ENCODE measurements at places on chromosomes 16 and 17. TPM values are rescaled to one million over a fixed set of nuclear protein-coding genes. Genes with fewer than 3 reads are reported as not detected.

GRCh38 chr17:2710071-2710802 is 1.3 kb downstream of the CLUH start:
- DNase-seq = peak; percentile 65

SKAP1 gene
- total RNA-seq = 1.2 TPM

TBC1D3I gene
- not detected for total RNA-seq

GRCh38 chr17:1186923-1187771 is 7.4 kb upstream of the ABR start:
- DNase-seq = peak; percentile 95

DNA sequence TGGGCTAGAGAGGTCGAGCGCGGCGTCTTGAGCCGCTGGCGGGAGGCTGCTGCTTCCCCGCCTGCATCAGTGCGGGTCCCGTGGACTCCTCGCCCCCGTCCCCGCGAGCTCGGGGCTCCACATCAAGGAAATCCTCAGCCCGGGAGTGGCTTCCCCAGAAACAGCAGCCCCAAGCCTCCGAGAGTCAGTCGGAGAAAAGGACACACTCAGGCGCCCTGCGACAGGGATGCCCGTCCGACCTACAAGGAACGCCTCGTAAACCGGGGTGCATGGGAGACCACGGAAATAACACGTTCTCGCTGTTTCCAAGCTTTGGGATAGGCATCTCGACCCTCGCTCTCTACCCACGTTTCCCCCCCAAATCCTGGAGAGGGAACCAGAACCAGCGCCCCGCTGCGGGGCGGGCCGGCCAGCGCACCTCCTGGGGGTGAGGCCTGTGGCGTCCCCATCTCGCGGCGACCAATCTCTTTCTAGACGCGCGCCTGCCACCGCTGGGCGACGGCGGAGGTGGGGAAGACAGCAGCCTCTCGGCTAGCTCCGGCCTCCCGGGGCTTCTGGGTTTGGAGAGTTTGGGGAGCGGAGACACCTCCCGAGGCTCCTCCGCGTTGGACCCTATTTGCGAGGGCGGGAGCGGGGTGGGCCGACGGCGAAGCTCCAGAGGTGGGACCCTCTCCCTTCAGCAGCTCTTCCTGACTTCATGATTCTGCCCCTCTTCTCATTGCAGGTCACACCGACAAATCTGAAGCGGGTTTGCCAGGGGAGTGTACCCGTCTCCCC is 759 bp upstream of the TP53I13 start:
- DNase-seq = peak; percentile 83

CFAP97D1 gene
- total RNA-seq = not detected

- no peak for DNase-seq
Observed at GRCh38 chr17:73256220-73256619, 5.5 kb downstream of the CPSF4L start.

- no peak for DNase-seq
Observed at GRCh38 chr16:50692999-50693781, at the start of gene NOD2. Gene NOD2, plus strand, starts transcription at chr16:50693606. Its CDS starts 5,890 bp downstream, at chr16:50699496.

HS3ST6 gene
- total RNA-seq = not detected

ARL16 gene
- total RNA-seq = 50.8 TPM

GRCh38 chr17:67759355-67760171 is 41.8 kb downstream of the NOL11 start:
- DNase-seq = peak; percentile 65

DNA sequence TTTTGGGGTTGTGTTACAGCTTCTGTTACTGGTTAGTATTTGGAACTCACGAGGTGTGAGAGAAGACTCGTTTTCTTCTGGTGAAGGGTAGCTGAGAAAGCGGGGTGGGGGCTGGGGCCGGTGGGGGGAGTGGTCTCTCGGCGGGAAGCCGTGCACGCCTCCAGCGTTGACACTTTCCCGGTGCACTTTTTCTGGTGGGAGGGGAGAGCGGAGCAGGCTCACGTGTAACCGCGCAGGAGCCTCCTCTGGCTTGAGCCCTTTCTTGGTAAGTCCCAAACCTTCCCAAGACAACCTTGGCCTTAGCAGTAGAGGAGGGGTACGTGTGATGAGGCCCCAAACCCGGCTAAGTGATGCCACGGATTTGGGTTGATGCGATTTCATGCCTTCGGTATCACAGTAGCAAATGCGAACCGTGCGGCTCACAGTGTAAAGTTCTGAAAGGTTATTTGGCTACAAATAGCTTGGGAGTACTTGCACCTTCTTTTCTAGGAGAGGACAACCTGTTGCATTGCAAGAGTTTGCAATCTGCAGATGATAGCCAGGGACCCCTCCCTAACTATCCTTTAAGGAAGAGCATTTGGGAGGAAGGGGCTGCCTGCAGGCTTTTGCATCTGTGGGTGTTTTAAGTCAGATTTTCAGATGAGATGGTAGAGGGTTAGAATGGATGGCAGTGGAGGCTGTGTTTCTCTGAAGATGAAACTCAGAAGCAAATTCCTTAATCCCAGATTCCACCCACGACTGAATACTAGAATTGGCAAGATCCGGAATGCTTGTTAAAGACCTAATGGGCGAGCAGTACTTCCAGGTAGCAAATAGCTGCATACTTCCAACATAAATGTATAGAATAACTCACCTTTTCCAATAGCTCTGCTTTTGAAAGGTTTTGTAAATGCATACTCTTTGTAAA is 1.5 kb downstream of the HLF start:
- DNase-seq = peak; percentile 80

All from sigmoid colon (tissue), 7 donors.